Spinal cord (tissue), 10 donors: ENCODE measurements at places on chromosomes 11 and 22. TPM values are rescaled to one million over a fixed set of nuclear protein-coding genes. Genes with fewer than 3 reads are reported as not detected.

DNA sequence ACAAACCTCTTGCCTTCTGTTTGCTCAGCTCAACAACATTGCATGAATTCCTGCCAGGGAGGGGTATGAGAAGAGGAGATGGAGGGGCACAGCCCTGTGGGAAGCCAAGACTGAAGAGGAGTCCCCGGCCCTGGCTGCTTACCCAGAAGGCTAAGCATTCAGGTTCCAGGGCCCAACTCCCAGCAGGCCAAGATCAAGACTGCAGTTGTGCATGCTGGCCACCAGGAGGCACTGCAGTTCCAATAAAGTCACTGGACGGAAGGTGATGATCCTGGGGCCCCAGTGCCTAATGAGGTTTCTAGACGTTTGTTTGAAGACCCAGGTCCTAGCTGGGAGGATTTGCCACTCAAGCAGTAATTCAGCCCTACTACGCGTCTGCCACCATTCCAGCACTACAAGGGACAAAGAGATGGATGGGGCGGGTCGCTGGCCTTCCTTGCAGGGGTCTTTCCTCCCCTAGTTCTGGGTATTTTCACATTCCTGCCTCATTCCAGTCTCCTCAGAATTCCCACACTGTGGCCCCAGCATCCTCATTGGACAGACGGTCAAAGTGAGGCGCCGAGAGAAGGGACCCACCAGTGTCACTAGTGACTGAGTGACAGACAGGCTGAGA is 23.6 kb downstream of the ALX4 start:
- H3K36me3 ChIP-seq = no peaks in the 10 kb centered on the region
- H3K27ac ChIP-seq = no peak overlapping the region
- H3K4me1 ChIP-seq = peaks cover 3% of the 10 kb centered on the region
- peaks cover 5% of the 10 kb centered on the region for H3K27me3 ChIP-seq
- peak; percentile 45 for DNase-seq

DNA sequence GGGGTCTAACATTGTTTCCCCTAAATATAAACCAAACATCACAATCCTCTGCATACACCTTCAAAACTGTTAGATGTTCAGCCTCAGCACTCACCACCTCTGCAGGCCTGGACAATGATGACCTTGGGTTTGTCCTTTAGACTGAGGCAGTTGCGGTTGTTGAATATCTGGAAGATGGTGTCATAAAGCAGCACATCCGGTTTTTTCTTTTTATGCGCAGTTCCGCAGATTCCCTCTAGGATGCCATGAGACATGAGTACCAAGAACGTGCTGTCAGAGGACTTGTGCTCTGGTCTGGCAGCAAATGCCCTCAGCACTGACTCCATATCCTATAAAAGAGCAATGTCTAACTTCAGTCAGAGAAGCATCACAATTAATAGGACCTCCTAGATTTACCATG is 22.8 kb downstream of the CASP5 start:
- no peak overlapping the region for H3K27ac ChIP-seq
- no peaks in the 10 kb centered on the region for H3K36me3 ChIP-seq
- no peaks in the 10 kb centered on the region for H3K27me3 ChIP-seq
- no peak overlapping the region for H3K4me3 ChIP-seq

The NPAS4 gene
- 1.8 TPM for total RNA-seq

The ZP1 gene
- total RNA-seq = not detected

The PHF21B gene
- total RNA-seq = 6.5 TPM

DNA sequence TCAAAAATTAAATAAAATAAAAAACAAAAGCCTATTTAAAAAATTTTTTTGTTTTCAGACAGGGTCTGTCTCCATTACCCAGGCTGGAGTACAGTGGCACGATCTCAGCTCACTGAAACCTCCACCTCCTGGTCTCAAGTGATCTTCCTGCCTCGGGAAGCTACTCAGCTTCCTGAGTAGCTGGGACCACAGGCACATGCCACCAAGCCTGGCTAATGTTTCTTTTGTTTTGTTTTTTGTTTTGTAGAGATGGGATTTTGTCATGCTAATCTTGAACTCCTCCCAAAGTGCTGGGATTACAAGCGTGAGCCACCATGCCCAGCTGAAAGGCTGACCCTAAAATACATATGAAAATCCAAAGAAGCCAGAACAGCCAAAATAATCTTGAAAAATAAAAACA is 20.4 kb upstream of the L3MBTL2 start:
- H3K4me1 ChIP-seq = no peaks in the 10 kb centered on the region
- no peak overlapping the region for H3K27ac ChIP-seq
- H3K4me3 ChIP-seq = no peak overlapping the region
- peaks cover 10% of the 10 kb centered on the region for H3K36me3 ChIP-seq
- DNase-seq = no peak
- H3K27me3 ChIP-seq = no peaks in the 10 kb centered on the region

The LYVE1 gene
- total RNA-seq = 44.8 TPM

The PLEKHA7 gene
- total RNA-seq = 10.9 TPM

The ANGPTL5 gene
- total RNA-seq = 4.7 TPM

The CNTF gene
- total RNA-seq = 1.8 TPM

The SCUBE1 gene
- 5.3 TPM for total RNA-seq

GRCh38 chr11:115047631-115048030 is 369.3 kb downstream of the NXPE2 start:
- H3K4me3 ChIP-seq = no peak overlapping the region
- DNase-seq = no peak
- H3K36me3 ChIP-seq = no peaks in the 10 kb centered on the region
- H3K27ac ChIP-seq = no peak overlapping the region
- H3K27me3 ChIP-seq = no peaks in the 10 kb centered on the region

DNA sequence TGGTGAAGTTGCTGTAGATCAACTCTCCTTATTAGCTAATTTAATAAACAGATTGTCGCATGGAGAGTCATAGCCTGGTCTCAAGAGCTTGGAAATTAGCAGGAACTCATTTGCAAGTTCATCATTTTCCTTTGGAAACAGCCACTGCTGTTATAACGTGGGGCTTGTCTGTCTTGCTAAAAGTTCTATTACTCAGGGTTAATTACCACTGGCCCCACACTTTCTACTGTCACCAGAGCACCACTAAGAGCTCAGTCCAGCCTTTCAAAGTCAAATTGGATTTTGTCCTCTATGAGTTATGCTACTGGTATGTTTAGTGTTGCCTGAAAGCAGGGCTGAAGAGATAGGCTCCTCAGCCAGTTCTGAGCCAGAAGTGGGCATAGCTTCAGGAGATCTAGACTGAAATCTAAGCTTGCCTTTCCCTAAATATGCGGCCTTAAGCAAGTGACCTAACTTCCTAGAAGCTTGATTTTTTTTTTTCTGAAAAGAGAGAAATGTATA is 292.2 kb downstream of the INSC start:
- no peaks in the 10 kb centered on the region for H3K27me3 ChIP-seq
- no peak overlapping the region for H3K27ac ChIP-seq
- H3K4me1 ChIP-seq = no peaks in the 10 kb centered on the region
- no peaks in the 10 kb centered on the region for H3K36me3 ChIP-seq
- no peak for DNase-seq

The MRGPRX4 gene
- 0.20 TPM for total RNA-seq

- no peaks in the 10 kb centered on the region for H3K36me3 ChIP-seq
- no peak for DNase-seq
- peaks cover 10% of the 10 kb centered on the region for H3K4me1 ChIP-seq
- no peak overlapping the region for H3K4me3 ChIP-seq
These were observed 54.6 kb upstream of the TOP3B start for GRCh38 chr22:22037229-22037628.

- no peak overlapping the region for H3K27ac ChIP-seq
- peaks cover 73% of the 10 kb centered on the region for H3K4me1 ChIP-seq
- no peak for DNase-seq
- peak overlapping the region; percentile 35 for H3K4me3 ChIP-seq
- peaks cover 39% of the 10 kb centered on the region for H3K27me3 ChIP-seq
These were observed 2.6 kb downstream of the MRGPRF start for GRCh38 chr11:69010361-69010891.

GRCh38 chr11:37343290-37343689 is 745.3 kb upstream of the RAG2 start:
- no peak overlapping the region for H3K4me3 ChIP-seq
- no peaks in the 10 kb centered on the region for H3K4me1 ChIP-seq
- no peak overlapping the region for H3K27ac ChIP-seq
- no peaks in the 10 kb centered on the region for H3K36me3 ChIP-seq

DNA sequence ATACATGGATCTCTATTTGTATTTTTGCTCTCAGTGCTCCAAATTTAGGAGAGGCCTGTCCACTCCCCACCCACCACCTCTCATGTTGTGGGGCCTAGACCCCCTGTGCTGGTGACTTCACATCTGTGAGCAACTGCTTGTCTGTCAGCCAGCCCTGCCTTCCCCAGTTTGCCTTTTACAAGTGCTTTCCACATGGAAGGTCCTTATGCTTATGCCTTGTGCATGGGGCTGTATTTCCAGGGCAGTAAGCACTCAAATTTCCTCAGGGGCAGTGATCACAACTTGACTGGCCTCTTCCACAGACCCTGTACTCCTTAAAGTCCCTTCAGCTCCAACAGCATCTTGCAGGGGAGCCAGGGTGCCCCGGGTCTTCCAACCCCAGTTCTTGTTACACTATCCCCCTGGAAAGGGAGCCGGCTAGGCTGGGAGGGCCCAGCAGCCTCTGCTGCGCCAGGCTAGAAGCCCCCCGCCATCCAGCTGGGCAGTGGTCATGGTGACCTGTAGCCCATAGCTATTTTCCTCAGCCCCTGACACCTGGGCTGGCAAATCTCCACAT is 29.9 kb downstream of the GDPD5 start:
- H3K27ac ChIP-seq = peak overlapping the region; percentile 0
- no peak for DNase-seq
- H3K27me3 ChIP-seq = no peaks in the 10 kb centered on the region
- H3K36me3 ChIP-seq = no peaks in the 10 kb centered on the region
- peaks cover 15% of the 10 kb centered on the region for H3K4me1 ChIP-seq

DNA sequence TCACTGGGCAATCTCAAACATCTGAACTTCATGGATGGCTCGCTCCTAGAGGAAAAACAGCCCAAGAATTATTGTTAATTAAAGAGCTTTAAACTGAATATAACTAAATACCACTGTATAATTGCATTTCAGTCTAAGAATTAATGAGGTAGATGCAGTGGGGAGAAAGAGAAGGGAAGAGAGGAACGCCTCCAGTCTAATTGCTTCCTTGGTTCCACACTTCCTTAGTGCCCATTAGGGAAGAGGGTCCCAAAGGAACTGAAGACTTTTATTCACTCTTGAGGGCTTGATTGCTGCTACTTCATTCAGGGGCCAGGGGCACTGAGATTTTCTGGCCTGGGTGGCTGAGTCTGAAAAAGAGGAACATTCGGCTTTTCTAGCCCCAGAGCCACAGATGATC is 11.8 kb upstream of the OR10G7 start:
- H3K4me1 ChIP-seq = no peaks in the 10 kb centered on the region
- H3K4me3 ChIP-seq = no peak overlapping the region
- H3K27me3 ChIP-seq = no peaks in the 10 kb centered on the region

GRCh38 chr22:18997306-18997924 is 61.3 kb upstream of the PRODH start:
- no peak overlapping the region for H3K27ac ChIP-seq
- no peaks in the 10 kb centered on the region for H3K27me3 ChIP-seq
- H3K4me1 ChIP-seq = peaks cover 27% of the 10 kb centered on the region
- DNase-seq = no peak

GRCh38 chr11:106391771-106392420 is 314.4 kb downstream of the AASDHPPT start:
- no peak for DNase-seq
- H3K4me3 ChIP-seq = no peak overlapping the region
- H3K27me3 ChIP-seq = no peaks in the 10 kb centered on the region
- no peaks in the 10 kb centered on the region for H3K36me3 ChIP-seq

The HIKESHI gene
- 49.0 TPM for total RNA-seq

DNA sequence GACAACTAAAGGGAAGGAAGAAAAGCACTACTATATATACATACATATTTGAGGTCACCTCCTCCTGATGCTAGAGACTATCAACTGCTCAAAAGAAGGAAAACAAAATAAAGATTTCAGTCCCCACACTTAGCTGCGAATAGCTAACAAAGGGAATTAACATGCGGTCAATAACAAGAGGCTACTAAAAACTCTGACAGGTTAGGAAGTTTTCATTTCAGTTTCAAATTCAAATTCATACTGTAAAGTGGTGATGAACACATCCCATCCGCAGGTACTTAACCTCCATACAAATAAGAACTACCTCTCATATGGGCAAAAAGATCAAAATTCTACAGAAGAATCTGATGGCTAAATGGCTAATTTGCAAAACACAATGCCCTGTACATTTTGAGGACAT is 2.6 kb downstream of the NAP1L4 start:
- no peak overlapping the region for H3K4me3 ChIP-seq
- DNase-seq = no peak
- no peak overlapping the region for H3K27ac ChIP-seq
- no peaks in the 10 kb centered on the region for H3K36me3 ChIP-seq
